ENCODE measurements at places on chromosomes 2 and 18.

GRCh38 chr2:31055938-31056337 lies 82.3 kb downstream of the GALNT14 start:
- no peak for DNase-seq

DNA sequence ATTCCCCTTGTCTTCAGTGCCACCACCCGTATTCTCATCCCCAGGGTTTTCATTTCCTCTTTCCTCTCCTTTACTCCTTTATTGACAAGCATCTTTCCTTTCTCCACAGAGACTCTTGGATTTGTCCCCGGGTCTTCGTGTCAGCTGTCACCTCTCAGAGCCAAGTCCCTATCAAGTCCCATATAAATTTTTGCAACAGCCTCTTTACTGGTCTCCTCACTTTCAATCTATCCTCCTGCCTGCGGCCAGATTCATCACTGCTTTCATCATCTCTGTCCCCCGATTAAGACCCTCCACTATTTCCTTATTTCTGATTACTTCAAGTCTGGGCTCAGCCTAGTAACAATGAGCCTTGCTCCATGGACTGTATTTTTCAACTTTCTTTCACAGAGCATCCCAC lies 113.8 kb downstream of the CTAGE1 start:
- DNase-seq, result no peak

GRCh38 chr2:9093324-9093723 lies 89.8 kb upstream of the MBOAT2 start:
- DNase-seq, result no peak

DNA sequence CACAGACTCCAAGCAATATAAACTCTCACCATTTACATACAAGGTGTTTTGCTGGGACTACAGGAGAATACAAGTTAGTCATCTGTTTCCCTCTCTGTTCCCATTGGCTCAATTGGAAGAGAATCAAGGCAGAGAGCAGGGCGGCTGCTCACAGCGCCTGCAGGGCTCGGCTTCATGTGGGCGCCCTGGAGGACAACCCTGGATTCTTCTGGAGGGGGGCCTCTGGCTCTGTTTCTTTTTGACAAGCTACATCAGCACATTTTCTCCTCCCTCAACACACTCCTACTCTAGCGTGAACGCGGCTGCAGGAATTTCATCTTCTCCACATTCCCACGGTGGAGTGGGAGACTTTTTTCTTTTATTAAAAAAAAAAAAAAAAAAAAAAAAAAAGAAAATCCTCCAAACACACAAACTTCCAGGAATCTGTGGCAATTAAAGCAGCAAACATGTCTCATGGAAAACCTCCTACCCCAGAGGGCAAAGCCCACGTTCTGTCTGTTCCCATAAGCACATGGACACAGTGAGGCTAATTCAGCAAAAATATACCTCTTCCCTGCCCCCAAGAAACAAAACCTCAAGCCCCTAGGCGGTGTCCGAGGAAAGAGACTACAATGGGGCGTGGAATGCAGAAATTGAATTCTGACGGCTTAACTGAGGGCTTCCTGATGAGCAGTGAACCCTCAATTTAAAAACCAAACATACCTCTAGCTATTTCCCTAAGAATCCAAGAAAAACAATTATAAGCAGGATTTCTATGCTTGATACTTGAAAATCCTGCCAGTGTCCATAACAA lies 50.6 kb downstream of the PARD6G start:
- DNase-seq, result no peak

DNA sequence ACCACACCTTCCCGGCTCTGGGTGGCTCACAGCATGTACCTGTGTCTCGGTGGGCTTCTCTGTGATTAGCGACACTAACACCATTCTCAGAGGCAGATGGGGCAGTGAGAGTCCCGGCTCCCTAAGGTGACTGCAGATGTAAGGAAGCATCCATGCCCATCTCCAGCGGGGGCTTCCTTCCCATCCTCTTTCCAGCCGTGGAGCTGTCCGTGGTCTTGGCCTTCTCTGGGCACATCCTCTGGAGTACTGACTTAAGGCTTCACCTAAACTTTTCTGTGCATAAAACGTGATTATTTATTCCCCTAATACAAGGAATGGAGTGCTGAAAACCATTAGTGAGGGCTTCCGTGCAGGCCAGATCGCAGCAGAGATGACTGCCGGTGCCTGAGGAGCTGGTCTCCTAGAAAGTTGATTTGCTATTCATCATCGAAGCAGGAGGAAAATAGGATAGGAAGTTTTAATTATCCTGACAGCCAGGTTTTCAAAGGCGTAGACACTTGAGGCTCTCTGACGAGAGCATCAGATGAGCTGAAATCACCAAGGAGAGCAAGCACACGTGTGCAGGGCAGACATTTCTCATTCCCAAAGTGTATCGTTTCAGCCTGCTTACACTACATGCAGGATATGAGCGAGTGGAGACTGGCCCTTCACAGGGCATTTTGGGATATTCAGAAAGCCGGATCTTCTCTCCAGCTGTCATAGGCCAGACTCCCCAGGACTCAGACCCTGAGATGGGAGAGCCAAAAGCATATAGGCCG lies 186.1 kb upstream of the SALL3 start:
- no peak for DNase-seq

DNA sequence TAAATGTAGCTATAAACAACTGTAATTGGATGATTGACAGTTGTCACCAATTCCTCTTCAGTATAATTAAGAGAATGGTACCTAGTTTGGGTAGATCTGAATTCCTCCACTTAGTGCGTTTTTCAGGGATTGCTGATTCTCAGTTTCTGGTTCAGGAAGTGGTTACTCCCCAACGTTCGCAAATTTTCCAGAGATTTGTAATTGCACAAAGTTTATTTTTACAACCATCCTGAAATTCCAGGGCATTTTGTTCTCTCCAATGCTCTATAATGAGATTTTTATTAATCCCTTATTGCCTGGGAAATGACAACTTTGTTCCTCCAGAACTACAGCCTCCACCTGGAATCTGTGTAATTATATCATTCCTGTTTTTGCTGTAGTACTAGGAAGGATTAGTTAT lies 710.6 kb upstream of the ZEB2 start:
- no peak for DNase-seq

DNA sequence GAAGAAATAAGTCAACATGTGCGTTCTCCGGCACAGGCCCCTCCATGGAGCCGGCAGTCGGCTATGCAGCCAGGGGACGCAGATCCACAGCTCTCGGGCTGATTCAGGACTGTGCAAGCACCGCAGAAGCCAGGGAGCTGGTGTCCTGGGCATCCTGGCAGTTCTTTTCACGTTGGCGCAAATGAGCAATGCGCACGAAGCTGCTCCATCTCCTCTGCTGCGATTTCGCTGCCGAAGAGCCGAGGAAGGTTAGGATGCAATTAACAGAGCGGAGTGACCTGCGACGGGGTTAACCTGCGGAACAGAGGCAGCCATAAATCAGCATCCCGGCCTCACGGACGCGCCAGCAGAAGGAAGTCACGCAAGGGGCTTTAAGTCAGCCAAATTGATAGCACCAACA lies 107.1 kb upstream of the POU3F3 start:
- no peak for DNase-seq

- no peak for DNase-seq
Observed at GRCh38 chr2:177242121-177242987, 22.2 kb downstream of the NFE2L2 start.

DNA sequence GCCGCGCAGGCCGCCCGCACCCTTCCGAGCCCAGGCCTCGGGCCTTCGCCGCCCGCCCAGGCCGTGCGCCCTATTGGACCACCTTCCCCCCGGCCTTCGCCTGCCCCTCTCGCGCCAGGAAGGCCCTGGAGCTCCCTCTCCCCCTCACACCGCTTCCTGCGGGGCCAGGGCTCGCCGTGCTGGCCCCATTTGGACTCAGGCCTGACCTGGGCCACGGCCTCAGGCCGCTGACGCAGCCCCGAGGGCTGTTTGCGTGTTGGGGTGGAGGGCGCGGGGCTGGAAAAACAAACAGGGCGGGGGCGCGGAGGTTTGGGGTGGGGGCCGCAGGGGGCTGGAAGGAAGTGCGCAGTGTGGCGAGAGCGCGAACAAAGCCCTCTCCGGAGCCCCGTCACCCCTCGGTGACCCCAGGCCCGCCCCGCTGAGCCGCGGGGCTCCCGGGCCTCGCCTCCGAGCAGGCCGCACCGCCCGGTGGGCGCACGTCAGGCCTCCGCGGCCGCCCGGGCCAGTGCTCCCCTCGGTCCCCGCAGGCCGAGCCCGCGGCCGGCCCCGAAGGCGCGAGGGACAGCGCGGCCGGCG lies 12.3 kb upstream of the SIX3 start:
- DNase-seq, result no peak

DNA sequence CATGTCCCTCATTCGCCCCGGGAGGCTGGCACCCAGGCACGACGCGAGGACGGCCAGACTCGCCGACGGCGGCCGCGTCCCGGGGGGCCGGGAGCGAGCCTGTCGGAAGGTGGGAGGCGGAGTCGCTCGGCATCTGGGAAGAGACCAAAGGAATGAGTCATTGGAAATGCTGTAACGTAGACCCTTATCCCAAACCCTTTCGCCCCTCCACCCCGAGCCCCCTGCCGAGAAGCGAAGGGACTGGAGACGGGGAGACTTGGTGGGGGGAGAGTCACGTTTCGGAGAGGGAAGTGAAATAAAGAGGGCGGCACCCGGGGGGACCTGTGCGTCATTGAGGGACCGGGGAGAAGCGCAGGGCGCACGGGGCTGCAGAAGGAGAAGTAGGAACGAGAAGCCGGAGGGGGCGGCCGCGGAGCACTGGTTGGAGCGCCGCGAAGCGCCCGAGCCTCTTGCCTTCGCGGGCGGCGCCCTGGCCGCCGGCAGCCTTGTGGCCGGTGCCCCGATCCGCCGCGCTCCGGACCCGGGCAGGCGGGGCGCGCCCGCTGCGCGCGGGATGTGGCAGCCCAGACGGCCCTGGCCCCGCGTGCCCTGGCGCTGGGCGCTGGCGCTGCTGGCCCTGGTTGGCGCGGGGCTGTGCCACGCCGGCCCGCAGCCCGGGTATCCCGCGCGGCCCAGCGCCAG lies at the start of gene EMILIN2:
Gene EMILIN2 (plus strand): TSS at position 371 of the 681 bp plus-strand sequence. CDS start 183 bp downstream, at position 554.
- DNase-seq, result no peak

DNA sequence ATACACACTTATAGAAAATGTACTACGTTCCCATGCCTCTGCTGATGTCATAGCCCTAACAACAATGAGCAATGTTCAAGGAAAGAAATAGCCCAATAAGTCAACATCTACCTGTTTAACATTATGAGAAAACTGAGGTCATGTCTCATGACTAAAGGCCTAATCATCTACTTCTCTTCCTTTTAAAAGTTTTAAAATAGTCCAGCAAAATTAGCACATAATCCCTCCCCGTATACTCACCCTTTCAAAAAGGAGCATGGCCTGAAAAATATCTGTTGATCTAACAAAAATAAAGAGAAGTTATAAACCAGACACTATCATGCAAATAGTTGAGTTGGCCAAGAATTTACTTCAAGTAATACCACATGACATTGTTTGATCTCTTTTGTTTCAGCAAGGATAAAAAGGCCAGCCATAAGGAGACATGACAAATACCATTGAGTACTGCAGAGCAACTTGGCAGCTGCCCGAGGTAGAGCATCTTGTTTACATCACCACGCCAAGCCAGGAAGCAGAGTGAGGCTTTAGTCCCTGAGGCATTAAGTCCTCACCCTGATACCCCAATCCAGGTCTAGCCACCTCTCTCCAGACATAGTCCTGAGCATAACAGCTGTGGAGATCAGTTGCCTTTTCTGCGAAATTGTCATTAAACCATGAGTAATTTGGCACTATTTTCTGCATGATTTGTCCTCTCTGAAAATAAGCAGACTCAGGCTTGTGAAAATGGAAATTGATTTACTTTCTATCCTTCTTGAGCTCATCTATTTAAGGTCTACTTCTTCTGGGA lies 137.4 kb upstream of the ETAA1 start:
- no peak for DNase-seq

DNA sequence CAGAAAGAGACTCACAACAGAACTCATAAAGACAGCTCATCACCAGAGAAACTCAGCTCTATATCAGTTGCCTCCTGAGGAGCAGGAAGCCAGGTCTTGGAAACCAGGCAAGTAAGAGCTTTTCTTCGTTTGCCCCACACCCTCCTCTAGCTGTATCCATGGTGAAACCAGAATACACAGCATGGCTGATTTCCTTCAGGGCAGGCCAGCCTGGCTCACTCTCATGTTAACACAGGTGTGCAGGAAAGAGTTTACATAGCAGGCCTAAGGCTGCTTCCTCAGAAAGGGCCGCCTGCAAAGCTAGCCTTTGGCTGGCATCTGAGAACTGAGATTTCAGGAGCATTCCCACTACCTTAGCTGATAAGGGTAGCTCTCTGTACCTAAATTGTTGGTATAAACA lies 65.7 kb downstream of the KLHL14 start:
- no peak for DNase-seq

DNA sequence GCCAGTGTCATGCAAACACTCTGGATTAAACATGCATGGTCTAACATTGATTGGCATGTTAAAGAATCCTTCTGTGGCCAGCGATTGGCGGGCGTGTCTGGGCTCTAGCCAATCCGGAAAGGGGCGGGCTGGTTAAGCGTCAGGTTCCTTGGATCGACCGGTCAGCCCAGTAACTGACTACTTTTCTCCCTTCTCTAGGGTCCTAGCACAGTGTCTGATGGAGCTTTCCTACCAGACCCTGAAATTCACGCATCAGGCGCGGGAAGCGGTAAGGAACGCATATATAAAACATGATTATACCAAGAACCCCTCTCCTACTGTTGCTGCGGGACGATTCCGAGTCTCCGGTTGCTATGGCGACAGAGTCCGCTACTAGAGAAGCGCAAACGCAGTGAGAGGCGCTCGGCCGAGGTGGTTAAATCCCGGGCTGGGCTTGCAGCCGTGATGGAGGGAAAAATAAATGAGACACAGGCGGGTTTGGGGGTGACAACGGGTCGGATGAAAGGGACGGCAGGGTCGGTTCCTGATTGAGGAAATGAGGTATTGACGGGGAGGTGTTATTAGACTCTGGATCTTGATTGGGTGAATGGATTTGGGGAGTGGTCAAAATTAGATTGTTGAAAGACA lies 29.4 kb downstream of the KATNAL2 start:
- peak; percentile 74 for DNase-seq

DNA sequence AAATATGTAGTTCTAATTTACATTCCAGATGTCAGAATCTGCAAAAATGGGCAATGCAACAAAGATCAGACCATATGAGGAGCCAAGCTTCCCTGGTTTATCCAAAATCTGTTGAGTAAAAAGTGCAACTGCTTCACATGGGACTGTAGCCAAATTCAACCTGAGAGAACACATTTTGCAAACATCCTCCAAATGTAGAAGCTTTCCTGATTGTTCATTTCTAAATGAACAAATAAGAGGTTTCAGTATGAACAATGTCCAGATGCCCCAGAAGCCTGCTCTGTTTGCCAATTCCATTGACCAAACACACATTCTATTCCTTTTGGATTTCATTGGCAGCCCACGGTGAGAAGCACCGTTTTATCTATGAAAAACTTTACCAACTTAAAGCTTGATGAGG lies 117.9 kb upstream of the OSR1 start:
- no peak for DNase-seq

DNA sequence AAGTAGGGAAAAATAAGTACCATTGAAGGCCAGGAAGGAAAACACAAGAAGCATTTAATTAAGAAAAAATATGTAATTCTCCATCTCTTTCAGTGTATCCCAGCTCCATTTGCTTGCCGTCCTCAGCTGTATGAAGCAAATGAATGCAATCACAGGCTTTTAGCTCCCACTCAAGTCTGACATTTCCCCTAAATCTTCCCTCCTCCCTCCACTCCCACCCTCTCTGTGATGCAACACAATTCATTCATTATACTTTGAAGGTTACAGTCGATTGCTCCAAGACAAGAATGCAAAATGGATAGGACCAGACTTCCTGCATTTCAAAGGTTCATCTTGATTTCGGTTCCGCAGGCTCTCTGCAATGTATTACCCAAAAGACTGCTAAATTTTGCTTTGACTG lies 172.7 kb upstream of the SERPINE2 start:
- no peak for DNase-seq

Data from iPS DF 6.9 (cell line).